Brain pericyte (primary cell): ENCODE measurements at places on chromosomes 4 and X.

- no peak for DNase-seq
Observed at GRCh38 chrX:56757327-56757726, 28.3 kb downstream of the NBDY start.

GRCh38 chr4:152968806-152969394, 32.8 kb downstream of the FHDC1 start:
- no peak for DNase-seq

GRCh38 chrX:44945736-44946135, 72.7 kb downstream of the KDM6A start:
- DNase-seq, result no peak

DNA sequence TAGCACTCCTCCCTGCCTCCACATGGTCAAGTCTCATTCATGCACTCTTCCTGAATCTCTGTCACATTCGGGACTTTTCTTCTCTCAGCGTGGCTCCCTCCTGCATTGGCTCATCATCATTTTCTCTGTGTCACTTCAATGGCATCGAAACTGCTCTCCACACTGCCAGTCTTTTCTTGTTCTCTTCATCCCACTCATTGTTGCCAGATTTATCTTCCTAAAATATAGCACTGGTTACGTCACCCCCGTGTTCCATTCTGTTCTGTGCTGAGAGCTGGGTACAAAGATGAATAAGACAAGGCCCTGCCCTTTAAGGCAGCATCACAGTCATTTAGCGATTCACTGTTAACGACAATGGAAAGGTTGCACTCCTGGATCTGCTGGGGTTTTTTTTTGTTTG, 174.4 kb upstream of the TBC1D9 start:
- DNase-seq, result no peak

- DNase-seq, result no peak
Observed at GRCh38 chrX:149494844-149495565, 10.1 kb downstream of the IDS start.

- no peak for DNase-seq
Observed at GRCh38 chr4:118352843-118353533, at the start of gene PRSS12. Gene PRSS12 (minus strand): TSS chr4:118353003. CDS start chr4:118352720, 283 bp downstream.

DNA sequence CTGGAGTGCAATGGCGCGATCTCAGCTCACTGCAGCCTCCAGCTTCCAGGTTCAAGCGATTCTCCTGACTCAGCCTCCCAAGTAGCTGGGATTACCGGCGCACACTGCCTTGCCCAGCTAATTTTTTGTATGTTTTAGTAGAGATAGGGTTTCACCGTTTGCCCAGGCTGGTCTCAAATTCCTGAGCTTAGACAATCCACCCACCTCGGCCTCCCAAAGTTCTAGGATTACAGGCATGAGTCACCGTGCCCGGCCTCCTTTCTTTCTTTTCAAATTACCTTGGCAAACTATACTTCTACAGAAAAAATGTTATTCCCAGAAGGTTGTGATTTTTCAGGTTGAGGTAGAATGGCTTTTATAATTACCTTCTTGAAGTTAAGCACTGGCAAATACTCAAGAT, 321.9 kb upstream of the PRPS2 start:
- no peak for DNase-seq

GRCh38 chrX:6456196-6456595, 78.7 kb downstream of the VCX3A start:
- DNase-seq, result no peak

GRCh38 chr4:68734095-68734494, 63.6 kb upstream of the UGT2B15 start:
- no peak for DNase-seq

- DNase-seq, result no peak
Observed at GRCh38 chr4:7213807-7214206, 21.5 kb downstream of the SORCS2 start.

DNA sequence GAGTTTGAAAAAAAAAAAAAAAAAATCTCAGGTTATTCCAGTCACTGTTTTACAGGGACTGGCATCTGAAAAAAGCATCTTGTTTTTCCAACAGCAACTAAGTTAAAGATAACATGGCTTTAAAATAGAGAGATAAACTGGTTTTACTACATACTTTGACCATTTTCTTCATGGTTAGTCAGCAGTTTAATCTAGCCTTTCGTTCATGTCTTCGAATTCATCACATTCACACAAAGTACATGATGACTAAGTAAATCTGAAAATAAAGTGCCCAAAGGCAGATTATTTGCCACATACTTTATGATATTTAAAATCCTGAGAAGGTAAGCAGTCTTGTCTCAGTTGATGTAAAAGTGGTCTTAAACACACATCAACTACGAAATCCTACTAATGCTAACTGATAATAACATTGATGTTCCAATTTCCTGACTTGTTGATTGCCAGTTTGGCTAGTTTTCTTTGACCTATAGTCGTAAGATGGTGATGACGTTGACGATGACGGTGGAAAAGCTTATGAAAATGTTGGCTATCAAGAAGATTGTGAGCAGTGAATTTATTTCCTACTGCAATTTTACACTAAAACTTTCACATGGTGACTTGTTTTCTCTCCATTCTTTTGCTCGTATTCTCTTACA, 540.5 kb upstream of the BOD1L1 start:
- DNase-seq, result no peak

DNA sequence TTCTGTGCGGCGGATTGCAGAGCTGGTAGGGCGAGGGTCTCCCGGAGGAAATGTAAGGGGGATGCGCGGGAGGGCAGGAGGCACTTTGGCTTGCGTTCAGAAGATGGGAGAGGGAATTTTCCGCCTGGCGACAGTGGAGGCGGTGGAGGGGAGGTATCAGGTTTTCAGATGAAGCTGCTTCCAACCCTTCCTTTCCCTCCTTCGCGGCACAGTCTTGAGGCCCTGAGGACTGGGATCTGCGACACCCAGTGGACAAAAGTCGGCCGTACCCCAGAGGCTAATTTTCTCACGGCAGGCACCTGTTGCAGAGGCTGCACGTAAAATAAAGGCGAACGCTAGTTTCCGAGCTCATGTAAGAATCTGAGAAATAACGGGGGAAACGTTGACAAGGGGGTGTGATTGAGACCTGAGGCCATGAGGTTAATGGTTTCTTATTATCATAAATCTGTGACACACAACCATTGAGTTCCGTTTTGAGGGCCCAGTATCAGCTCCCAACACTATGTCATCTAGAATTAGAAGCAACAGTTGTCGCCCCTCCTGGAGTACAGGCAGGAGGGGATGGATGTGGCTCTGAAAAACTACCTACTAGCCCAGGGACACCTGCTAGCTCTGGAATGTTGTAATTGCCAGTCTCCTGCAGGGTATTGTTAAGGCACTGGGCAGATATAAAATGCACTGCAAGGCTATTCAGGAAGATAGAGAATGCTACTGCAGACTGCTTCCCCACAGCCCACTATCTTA, 1.1 kb downstream of the ZCCHC18 start:
- DNase-seq, result no peak

DNA sequence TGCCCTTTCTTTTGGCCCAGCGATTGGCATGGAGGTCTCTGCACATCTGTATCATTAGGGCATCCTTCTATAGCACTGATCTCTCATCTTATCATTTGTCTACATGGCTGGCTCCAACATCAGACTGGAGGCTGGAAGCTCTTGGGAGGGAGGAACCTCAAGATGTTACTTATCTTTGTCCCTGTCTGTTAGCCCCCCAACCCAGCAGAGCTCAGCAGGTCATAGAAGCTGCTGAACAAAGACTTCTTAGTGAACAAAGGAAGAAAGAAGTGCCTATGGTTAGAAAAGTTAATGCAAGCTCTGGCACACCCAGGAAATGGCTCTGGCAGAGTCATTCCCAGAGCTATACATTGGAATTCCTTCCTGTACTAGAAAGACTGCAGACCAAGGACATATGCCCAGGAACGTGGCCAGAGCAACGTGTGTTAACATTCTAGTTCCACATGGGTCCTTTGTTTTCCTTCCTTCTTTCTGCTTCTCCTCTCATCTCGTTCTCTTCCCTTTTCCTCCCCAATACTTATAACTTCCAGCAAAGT, 74.0 kb downstream of the SEL1L3 start:
- DNase-seq, result no peak

DNA sequence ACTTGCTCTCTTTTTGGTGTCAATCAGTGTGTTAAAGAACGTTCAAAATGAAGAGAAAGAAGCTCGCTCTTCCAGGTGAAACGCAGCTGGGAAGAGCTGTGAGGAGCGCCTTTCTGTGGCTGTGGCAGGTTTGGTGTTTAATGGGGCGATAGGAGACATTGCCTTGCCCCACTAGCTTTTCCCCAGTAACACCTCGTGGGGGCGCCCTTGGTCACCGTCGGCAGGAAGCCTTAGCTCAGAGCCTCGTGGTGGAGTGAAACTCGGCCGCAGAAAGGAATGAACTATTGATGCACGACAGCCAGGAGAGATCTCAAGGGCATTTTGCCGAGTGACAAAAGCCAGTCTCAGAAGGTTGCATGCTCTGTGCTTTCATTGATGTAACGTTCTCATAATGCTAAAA, 65.1 kb downstream of the GPR143 start:
- DNase-seq, result no peak
